ENCODE measurements at places on chromosomes 2 and 18.
A peak's percentile ranks its signal among the peaks of the same experiment; 100 is the strongest.

DNA sequence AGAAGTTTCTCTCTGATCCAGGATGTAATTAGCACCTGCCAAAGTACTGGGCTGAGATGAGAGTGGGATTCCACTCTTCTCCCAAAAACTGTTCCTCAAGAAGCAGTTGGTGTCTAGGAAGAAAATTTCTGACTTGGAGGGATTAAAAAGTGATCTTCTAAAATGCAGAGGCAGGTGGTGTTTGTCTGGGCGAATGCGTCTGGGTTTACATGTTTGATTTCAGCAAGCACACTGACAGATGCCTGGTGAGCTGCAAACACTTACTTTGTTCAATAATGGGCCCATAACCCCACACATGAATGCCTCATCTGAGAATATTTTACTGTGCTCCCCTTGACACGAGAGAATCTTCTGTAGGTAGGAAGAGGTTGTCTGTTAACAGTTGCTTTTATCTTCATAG is 24.3 kb upstream of the KCNF1 start:
- DNase-seq = no peak

- no peak for DNase-seq
Measured at GRCh38 chr2:101792208-101792607, 94.7 kb downstream of the MAP4K4 start.

DNA sequence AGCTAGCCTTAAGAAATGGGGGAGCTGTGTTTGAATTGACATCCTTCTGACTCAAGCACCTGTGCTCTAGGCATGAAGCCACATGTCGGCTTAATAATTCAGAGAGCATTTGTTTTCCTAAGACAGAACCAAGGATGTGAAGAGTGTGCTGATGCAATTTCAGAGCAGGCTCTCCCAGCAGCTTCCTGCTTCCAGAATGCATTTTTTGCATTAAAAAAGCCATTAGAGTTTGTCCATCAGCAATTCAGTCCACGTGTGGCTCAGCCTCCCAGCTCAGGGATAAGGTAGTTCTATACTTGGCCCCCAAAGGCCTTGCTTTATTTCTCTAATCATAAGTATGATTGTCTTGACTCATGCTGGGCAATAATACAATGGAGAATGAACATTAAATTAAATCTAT is 37.7 kb downstream of the DOCK10 start:
- DNase-seq = no peak

DNA sequence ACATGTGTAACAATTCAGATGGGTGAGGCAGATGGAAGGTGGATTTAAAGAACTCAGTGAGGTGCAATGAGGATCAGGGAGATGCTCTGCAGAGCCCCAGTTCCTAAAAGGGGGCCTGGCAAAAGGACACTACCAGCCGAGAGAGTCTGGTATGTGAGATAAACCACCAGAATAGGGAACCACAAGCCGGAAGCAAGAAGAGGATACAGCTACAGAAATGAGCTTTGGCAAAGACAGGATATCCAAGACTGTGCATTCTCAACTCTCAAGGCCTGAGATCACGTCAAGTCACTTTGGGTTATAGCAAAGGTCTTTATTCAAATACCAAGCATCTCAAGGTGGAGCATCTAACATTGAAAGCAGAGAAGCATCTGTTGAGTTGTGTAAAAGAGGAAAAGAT is 293.5 kb downstream of the ARHGAP15 start:
- DNase-seq = no peak

DNA sequence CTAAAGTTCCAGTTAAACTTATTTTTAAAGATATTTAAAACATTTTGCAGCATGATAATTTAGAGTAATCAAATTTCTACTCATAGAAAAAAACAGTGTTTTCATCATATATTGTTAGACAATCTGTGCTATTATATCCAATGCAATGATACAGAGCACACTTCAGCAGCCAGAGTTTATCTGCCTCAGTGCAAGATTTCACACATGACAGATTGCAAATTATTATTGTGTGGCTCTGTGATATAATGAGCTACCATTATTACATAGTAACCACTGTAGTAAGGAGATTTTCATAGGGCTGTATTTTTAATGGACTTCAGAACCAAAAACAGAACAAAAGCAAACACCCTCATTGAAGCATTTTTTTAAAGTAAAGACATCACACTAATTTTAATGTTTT is 762.4 kb downstream of the DSC3 start:
- no peak for DNase-seq

DNA sequence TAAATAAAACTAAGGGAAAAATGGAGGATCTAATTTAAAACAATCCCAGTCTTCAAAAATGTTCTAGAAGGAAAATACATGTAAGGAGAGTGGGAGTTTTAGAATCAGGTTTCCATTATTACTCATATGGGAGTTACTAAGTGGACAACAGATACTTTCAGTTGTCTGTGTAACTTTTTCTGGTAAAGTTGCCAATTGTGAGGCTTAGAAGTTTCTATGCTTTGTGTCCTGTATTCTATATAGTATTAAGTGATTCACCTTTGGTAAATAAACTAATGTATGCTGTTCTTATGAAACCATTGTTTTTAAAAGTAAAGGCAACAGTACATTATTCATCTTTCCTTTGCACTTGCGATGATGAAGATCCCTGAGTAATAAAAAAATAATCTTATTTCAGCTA is 274.9 kb downstream of the NR4A2 start:
- DNase-seq = no peak

DNA sequence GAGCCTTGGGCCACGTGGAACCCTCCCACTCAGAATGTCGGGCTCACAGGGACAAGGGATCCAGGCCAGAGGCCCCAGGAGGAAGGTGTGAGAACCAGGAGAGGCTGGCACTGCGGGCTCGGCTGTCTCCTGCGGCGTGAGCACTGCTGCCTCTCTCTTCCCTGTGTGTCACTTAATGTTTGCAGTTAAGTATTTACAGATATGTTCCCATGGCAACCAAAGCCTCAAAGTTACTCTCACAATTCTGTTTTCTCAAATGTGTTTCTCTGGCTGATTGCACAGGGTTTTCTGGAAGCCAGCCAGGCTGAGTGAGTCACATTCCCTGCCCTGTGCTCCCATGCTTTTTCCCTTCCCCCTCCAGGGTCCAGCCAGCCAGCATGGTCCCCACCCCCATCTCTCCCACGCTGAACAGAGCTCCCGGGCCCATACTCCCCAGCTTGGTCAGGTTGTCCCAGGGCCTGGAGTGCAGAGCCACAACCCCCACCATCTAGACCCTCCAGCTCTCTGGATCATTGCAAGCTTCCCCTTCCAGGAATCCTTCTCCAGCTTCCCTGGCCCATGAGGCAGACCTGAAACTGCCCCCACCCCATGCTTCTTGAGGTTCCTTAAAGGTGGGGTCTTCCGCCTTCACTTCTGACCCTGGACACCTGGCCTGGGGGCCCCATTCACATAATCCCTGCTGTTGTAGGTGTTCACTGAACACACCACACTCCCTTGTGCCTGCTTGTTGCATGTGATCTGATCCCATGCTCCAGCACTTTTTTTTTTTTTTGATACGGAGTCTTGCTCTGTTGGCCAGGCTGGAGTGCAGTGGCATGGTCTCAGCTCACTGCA is 265.9 kb downstream of the CELF4 start:
- peak; percentile 98 for DNase-seq

DNA sequence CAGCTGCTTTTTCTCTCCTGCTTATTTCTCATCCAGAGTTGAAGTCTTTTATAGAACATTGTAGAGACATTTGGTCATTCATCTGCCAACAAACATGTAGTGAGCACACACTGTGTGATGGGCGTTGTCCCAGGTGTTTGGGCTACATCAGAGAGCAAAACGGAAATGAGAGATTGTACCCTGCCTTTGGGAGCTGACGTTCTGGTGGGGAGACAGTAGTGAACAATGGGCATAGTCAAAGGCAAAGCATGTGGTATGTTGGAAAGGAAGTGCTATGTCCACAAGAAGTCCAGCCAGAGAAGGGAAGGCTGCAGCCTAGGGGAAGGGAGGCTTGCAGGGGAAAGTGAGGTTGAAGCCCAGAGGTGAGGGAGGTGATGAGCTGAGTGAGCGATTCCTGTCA is 78.1 kb downstream of the PIEZO2 start:
- no peak for DNase-seq

- DNase-seq = no peak
Measured at GRCh38 chr2:224628416-224628815, 43.3 kb upstream of the CUL3 start.

- no peak for DNase-seq
Measured at GRCh38 chr2:138494265-138494966, 7.2 kb upstream of the SPOPL start.

DNA sequence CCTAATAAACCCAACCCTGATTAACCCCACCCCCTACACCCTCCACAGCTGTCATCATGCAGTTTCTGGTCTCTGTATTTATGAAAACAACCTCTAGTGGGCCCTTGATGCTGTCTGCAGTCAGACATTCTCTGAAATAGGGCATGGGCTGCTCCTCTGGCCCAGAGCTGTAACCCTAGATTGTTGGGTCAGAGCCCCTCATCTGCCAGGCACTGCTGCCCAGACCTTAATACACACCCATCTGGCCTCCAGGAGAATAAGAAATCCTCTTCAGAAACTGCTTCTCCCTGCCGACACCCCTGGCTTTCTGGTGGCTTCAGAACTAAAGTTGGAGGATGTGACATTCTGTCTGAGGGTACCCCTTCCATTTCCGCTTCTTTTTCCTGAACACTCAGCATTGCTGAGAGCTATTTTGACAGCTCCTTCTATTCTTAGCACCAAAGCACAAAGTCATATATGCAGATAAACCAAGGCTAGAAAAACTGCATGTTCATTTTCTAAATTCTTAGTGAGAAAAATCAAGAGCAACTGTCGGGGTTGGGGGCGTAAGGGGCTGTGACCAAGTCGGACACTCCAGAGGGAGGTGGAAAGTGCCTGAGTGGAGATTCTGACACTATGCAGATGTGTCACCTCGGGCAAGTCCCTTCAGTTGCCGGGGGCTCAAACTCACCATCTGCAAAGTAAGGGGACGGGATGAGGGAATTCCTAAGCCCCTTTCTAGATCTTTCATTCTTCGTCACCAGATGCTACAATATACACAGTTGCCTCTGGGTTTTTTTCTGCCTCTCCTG is 28.7 kb downstream of the SRSF7 start:
- DNase-seq = no peak

DNA sequence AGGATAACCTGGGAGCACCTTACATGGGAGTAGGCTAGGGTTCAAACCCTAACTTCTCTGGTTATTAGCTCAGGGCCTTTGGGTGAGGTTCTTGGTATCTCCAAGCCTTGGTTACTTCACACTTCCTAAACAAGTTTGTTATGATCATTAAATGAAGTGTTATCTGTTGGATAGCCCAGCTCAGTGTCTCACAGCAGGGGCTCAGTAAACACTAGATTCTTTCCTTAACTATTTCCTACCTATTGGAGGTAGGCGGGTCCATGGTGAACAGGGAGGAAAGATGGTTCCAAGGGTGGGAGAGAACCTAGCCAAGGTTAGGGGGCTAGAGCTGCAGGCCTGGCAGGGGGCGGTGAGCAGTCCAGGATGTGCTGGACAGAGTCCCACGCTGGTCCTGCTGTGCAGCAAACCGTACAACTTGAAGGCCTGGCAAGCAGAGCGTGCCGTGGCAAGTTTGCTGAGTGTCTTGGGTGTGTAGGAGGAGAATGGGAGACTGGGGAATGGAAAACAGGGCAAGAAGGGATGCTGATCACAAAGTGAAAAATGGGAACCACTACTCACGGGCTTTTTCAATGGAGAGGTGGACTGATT is 259.1 kb downstream of the PRKCE start:
- DNase-seq = no peak

GRCh38 chr2:7736646-7737305 is 819.6 kb downstream of the RNF144A start:
- no peak for DNase-seq

- peak; percentile 92 for DNase-seq
Measured at GRCh38 chr2:98479959-98480524, 35.4 kb downstream of the INPP4A start.

GRCh38 chr2:179454443-179455171 is 190.0 kb upstream of the SESTD1 start:
- no peak for DNase-seq

DNA sequence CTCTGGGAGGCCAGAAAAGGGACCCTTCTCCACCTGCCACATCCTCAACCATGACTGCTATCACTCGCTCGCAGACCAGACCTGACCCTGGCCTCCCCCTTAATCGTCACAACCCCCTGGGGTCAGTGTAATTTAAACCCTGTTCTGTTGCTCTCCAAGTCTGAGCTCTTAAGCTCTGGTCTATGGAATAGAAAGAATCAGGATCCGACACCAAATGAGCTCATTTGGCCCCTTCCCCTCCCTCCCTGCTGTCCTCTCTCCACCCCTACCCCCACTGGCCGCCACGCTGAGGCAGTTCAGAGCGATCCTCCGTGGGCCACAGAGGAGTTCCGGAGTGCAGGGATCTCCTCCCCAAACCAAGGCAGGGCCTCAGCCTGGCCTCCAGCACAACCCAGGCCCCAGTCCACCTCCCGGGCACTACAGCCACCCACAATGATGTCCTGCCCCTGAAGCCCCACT is 5.3 kb downstream of the DNMT3A start:
- no peak for DNase-seq

- no peak for DNase-seq
Measured at GRCh38 chr2:52570716-52571115, 1196.9 kb upstream of the CHAC2 start.

DNA sequence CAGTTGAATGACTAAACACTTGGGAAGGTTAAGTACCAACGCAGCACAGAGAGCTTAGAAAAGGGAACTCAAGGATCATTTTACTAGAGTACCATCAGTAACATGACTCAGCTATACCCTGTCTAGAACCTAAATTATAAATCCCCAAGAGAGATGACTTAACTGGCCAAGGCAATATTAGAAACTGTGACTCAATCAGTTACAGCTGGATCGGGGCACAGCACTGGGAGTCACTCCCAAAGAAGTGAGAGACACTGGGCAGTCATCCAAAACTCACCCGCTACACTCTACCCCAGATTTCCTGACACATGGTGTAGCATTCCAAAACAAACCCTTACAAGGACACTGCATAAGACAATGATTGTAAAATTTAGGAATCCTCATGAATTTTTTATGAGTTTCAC is 17.7 kb downstream of the IWS1 start:
- DNase-seq = peak; percentile 11

DNA sequence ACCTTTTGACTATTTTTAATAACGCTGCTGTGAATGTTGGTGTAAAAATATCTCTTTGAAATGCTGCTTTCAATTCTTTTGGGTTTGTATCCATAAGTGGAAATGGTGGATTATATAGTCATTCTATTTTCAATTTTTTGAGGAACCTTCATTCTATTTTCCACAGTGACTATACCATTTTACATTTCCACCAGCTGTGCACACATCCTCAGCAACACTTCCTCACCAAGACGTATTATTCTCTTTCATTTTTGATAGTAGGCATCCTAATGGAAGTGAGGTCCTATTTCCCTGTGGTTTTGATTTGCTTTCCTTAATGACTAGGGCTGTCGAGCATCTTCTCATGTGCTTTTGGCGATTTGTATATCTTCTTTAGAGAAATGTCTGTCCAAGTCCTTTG is 14.8 kb downstream of the CASP10 start:
- DNase-seq = no peak

DNA sequence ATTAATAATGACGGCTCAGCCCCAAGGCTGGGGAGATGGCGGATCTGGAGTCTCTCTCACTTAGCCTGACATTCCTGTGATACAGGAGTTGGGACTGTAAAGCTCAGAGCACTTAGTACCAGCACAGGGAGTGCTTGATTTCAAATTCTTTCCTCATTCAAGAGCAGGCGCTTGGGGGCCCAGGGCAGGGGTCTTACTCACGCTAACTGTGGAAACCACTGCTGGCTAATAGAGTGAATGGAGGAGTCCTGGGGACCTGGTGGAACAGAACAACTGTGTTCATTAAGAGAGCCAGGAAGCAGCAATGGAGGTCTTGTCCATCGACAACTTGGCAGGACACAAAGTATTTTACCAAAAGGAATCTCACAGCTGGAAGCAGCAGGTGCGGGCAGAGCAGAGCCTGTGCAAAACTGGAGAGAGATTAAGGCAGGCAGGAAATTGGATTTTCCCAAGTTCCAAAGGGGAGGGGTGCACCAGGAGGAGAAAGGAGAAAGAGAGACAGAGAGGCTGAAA is 358.9 kb downstream of the TNS1 start:
- no peak for DNase-seq

All from NCI-H1105 (cell line).